ENCODE measurements at places on chromosomes 7 and 10.

DNA sequence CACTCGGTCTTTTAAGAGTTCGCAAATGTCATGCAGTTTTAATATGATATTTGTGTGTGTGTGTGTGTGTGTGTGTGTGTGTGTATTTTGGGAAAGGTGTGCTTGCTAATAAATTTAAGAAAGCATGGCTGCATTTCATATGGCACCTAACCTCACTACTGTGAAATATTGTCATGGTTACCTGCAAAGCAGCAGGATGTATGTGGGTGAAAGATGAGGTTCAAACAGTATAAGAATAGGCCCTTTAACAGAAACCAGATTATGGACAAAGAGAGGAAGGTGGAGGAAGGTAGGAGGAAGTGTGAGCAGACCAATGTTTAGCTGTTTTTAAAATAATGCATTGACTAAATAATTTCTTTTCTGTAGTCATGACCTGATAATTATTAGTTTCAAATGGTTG is 73.5 kb upstream of the CACNA2D1 start:
- DNase-seq = no peak

DNA sequence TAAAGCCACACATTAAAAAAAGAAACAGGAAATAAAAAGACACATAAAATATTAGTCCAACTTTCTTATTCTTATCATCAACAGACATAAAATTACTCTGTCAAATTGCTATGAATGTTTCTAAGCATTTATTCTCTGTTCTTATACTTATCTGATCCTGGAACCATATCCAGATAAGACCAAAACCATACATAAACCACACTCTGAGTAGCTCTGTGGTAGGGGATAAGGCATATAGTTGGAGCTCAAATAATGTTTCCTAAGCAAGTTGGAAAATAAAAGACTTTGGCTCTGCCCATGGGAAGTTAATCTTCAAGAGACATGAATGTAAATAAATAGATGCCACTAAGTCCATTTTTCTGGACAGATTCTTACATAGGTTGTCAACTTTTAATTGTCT is 103.1 kb upstream of the PLXDC2 start:
- DNase-seq = no peak

DNA sequence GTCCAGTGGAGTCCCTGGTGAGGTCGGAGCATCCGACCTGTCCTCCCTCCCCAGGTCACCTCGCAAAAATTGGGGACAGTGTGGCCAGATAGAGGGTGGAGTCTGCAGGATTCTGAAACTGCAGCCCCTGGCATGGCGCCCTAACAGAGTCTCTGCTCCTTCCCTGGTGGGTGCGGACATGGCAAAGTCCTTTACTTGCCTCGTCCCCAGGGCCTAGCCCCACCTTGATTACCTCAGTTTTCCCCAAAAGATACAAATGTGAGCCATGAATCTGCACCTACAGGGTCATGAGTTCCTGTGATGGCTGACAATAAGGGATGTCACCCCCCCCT is 47.7 kb downstream of the NPVF start:
- no peak for DNase-seq

GRCh38 chr10:43855667-43856210 is 207.1 kb upstream of the ZNF32 start:
- DNase-seq = no peak

DNA sequence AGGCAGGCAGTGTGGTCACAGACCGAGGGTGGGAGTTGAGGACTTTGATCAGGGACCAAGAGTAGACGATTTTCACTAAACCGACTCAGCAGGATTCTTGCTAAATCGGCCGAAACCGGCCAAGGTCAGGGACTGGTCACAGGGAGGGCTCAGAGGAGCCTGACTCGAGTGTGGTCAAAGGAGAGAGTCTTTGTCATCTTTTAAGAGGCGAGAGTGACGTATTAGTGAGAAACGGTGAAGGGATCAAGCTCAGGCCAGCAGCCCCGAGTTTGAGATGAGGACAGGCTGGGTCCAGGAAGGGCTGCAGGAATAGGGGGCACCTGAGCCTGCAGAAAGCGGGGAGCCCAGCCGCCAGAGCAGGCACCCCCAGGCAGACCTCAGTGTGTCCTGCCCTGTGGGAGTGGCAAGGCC is 41.6 kb upstream of the FAM20C start:
- no peak for DNase-seq

- no peak for DNase-seq
Measured at GRCh38 chr7:38878694-38879457, 30.1 kb downstream of the VPS41 start.

- DNase-seq = no peak
Measured at GRCh38 chr10:35092851-35093250, 2.7 kb upstream of the CUL2 start.

GRCh38 chr7:18577096-18577771 is 81.7 kb downstream of the HDAC9 start:
- no peak for DNase-seq

- DNase-seq = no peak
Measured at GRCh38 chr7:114554781-114555537, 140.3 kb downstream of the FOXP2 start.

GRCh38 chr7:69285854-69286253 is 312.4 kb upstream of the AUTS2 start:
- no peak for DNase-seq

- no peak for DNase-seq
Measured at GRCh38 chr7:105584165-105584564, 2.9 kb upstream of the EFCAB10 start.

DNA sequence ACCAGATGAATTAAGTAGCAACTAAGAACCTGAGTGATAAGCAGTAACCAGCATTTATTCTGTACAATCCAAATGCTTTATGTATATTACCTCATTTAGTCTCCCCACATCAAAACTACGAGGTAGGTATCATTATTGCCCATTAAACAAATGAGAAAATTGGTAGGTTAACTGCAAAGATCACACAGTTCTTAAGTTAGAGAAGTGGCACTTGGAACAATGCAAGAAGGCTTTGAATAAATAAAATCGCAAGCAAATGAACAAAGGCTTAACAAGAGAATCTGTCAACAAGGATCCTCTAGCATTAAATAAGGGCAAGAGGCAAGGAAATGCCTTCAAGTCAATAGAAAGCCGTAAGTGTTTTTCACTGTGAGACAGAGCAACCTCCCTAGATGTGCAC is 70.2 kb downstream of the USP6NL start:
- no peak for DNase-seq

- DNase-seq = no peak
Measured at GRCh38 chr7:70654979-70655378, 477.0 kb upstream of the GALNT17 start.

DNA sequence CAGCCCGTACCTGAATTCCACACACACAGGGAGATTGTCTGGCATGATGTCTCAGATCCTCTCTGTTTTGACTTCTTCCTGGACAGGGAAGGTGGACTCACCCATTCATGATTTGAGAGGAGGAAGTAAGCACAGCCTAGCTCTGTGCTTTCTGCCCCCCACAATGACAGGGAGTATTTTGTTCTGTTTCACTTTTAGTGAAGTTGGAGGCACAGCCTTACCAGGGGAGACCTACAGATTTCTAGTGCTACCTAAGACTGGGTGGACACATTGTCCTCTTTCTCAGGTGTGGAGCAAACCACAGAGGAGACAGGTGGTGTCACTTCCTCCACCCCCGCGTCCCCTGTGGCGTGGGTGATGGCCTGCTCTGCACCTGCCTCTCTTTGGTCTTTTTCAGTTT is 408.6 kb upstream of the PFKP start:
- no peak for DNase-seq

DNA sequence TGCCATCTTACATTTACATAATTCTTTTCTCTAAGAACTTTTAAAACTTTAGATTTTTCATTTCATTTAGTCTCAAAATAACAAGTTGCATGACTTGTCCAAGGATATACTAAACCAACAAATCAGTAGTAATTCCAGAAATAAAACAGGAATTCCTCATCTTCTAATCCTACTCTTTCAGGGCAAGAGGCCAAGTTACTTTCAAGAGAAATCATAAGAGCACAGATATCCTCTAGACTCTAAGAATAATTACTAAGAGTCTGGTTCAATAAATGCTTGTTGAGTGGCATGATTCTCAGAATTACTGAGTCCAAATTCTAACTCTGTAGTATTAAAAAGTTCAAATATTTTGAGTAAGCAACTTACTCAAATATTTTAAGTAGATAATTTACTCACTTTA is 12.9 kb downstream of the PDZD8 start:
- no peak for DNase-seq

DNA sequence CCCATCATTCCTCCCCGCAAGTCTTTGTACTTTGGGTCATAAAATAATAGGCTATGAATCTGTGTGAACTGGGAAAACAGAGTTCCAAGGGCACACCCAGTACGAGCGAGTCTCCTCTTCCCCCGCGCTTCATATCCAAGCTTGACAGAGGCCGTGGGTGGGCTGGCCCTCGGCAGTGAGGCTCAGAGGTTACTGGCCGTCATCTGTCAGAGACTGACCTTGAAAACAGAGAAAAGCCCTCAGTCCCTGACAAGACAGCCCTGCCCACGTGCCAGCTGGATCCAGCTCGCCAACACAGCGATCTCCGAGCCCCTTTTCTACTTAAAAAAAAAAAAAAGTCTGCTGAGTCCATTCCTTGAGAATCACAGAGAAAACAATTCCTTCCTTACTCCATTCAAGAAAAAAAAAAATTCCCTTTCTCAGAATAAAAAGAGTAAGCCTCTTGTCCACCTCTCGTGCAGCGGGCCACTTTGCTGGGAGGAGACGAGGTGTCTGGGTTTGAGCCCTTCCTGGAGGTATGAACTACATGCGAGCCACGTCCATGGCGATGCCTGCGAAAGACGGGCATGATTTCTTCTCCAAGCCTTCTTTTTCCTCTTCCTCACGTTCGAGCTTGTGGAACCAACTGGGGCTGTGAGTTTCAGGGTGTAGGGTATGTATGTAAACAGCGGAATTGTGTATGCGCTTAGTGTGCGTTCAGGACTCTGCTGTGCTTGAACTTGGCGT is 744 bp upstream of the BICC1 start:
- no peak for DNase-seq

GRCh38 chr7:122161628-122162027 is 17.6 kb upstream of the AASS start:
- DNase-seq = no peak

GRCh38 chr7:139718859-139719258 is 58.9 kb downstream of the HIPK2 start:
- no peak for DNase-seq

DNA sequence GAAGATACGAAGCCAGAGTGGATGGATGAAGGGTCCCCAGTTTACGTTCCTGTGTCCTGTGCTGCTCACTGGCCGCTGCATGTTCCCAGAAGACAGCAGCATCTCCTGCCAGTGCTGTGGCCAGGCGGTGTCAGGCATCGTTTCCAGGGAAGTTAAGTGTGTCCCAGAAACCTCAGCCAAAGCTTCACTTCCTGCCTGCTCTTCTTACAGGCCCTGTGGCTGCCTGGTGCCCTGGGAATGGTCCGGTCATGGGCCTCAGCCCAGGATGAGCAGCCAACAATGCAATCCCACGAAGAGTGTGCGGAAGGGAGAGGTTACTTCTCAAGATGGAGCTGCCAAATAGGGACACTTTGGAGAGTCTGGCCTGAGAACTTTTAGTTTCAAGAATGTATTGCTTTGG is 99.7 kb upstream of the TARP start:
- no peak for DNase-seq

DNA sequence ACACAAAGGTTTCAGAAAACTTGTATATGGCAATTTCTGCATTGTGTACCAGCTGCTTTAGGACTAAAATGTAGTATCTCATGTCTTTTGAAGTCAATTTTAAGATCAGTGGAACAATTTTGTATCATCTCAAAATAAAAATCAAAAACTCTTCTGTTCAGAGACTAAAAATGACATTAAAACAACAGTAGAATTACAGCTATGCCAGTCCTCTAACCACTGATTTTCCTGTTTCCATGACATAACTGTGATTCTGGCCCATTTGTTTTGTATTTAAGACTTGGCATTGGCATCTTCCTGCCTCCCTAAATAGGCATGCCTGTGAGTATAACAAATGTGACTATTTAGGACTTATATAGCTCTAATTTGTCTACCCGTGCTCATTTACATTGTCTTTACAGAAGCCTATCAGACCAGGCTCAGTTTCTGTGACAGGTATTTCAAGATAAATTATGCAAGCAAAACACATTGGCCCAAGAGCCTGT is 29.1 kb upstream of the VPS41 start:
- DNase-seq = no peak

- no peak for DNase-seq
Measured at GRCh38 chr7:404812-405488, 114.7 kb downstream of the PDGFA start.

DNA sequence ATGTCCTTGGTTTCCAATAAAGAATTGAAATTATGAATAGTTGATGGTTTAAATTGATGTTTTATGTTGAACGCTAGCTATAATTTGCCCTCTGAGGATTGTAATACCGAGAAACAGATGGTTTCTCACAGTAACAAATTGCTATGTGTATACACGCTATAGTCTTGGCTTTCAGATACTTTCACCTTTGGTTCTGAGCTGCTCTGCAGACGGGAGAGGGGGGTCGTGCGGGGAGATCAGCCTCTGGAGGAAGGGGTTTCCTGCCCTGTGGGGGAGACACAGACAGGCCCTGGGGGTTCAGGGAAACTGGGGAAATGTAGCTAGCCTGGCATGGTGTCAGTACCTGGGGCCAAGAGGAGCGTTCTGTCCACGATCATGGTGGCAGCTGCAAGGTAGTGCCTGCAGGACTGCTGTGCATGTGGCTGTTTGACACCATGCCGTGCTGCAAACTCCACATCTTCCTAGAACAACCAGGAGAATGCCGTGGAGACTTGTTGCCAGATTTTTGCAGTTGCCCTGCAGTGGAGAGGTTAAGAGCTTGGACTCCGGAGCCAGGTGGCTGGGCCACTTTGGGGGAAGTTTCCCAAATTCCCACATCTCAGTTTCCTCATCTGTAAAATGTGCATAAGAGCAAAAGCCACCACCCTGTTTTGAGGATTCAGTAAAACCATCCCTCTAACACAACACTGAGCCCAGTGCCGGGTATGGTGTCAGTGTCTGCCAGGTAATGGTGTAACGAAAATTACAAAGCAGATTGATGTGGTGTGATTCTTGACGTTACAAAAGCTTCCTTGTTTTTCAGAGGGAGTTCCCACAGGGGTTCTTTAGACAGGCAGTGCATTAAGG is 167.9 kb downstream of the CUX1 start:
- no peak for DNase-seq

Measured in midbrain (tissue), 1 donor.